ENCODE measurements at places on chromosomes 5 and 9.

DNA sequence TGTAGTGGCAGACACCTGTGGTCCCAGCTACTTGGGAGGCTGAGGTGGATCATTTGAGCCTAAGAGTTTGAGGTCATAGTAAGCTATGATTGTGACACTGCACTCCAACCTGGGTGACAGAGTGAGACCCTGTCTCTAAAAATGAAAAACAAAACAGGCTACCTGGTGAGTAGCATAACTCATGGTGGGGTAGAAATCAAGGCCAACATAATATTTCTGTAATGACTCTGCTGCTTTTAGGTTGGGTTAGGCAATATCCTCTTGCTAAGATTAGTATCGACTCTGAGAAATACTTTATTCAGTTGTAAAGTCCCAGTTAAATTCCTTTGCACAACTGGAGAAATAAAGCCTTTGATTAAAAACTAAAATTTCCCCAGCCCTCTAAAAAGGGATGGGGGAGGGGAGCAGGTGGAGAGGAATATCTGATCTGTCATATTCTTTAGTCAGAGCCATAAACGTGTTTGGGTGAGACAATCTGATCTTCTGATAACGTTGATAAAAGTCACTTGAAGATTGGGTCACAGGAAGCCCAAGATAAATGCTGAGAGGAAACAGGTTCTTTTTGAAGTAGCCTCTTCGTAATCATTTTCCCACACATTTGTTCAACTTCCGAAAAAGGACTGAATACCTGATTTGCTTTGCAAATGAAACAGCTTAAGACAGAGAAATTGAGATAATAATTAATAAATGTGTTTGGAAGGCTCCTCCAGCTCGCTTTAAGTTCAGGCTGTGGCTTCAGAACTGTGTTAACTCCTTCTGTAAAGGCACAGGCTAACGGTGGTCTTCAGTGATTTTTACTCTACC, 14.9 kb downstream of the IL4 start:
- peak; percentile 29 for DNase-seq

- DNase-seq: no peak
Measured at GRCh38 chr5:162939991-162940390, 497.4 kb upstream of the CCNG1 start.

DNA sequence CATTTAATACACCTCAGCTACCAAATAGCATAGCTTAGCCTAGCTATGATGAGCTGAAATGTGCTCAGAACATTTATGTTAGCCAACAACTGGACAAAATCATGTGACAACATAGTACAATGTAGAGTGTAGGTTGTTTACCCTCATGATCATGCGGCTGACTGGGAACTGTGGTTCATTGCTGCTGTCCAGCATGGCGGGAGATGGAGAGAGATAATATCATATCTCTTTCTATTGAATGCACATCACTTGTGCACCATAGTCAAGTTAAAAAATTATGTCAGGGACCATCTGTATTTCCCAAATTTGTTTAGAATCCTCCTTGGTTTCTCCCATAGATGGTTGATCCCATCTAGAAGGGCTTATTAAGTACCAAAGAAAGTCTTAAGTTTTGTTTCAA, 151.1 kb upstream of the ELL2 start:
- no peak for DNase-seq

- no peak for DNase-seq
Measured at GRCh38 chr5:106443746-106444145, 1227.0 kb downstream of the EFNA5 start.

DNA sequence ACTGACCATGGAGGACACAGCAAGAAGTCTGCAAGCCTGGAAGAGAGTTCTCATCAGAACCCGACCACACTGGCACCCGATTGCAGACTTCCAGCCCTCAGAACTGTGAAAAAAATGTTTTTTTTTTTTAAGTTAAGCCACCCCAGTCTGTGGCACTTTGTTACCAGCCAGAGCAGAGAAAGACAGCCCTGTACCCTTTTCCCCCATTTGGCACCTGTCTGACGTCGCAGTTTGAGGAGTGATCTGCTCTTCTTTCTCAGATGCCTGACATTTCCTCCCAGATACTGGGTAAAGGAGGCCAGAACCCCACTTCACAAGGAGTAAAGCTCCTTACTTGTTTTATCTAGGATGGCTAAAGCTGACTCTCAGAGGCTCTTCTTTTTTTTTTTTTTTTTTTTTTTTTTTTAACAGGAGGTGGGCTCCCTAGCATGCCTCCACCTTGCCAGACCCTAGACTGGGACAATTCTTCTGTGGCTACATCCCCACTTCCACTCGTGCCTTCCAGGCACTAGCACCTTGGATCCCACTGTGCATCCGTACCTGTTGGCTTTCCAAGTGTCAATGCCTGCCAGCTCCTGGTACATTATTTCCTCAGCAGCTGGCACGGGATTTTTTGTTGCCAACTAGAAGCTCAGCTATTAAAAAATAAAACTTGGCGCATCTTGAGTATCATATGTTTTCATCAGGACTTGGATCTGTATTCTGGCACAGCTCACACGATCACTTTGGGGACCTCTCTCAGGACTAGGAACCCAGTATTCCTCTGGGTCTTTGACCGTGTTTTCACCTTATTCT, 14.4 kb downstream of the CAMK4 start:
- no peak for DNase-seq

DNA sequence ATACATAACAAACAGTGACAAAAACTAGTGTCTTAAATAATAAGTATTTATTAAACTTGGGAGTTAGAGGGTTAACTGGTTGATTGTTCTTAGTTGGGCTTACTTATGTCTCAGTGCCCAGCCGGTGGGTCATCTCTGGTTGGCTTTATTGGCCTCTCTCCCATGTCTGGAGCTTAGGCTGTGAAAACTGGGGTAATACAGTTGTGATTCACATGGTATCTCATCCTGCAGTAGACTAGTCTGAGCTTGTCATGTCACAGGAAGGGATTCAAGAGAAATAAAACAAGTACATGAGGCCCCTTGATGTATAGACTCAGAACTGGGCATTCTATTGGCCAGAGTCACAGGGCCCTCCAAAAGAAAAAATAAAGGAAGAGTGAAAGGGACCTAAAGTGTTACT, 466.4 kb upstream of the SMC2 start:
- DNase-seq: no peak

DNA sequence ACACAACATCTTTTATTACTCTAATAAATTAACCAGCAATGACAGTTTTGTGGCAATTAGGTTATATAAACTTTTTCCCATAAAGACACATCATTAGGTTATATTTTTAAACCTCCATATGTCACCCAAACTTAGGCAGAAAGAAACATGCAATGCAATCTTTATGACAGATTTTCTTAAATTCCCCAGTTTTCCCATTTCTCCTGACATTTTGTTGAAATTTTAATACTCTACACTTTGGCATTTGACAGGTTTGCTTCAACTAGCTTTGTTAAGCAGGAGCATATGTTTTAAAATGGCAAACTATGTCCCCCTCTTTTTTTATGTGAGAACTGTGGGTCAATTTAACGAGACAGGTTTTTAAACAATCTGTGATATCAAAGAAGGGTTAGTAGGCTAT, 155.5 kb downstream of the GABRB2 start:
- no peak for DNase-seq

GRCh38 chr5:50969151-50970031, 303.0 kb downstream of the PARP8 start:
- DNase-seq: no peak

DNA sequence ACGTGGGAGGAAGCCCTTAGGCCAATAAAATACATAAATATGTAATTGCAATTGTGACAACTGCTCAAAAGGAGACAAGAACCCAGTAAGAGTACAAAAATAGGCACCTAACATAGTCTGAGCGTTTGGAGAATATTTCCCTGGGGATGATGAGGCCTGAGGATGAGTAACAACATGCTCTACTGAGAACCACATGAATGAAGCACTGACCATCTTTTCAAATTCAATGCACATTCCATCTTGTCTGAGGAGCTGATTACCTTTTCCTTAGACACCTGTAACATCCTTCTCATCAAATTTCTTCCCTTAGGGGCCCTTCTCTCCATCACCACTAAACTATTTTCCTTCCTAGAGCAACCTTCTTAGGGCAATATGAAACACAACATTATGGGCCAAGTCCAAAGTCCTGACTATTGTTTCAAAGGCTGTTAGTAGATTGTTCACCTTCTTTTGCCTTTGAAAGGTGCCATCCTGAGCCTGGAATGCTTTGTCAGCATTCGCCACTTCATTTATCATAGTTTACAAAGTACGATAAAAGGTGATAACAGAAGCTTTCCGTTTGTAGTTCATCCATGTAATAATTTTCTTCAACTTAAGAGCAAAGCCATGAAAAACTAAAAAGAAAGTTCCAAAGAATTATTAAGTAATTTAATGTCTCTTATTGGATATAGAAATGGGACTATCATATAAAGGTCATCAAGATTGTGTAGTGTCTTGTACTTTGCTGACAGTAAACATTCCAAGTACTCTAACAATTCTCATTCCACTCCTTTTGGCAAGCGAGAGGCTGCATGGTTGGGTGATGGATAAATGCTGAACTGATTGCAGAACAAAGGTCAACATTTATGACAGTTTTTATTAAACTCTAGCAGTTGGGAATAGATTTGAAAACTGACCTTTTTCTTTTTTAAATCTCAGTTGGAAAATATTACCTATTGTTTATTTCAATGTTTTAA, 471.3 kb downstream of the PDE4D start:
- DNase-seq: no peak

DNA sequence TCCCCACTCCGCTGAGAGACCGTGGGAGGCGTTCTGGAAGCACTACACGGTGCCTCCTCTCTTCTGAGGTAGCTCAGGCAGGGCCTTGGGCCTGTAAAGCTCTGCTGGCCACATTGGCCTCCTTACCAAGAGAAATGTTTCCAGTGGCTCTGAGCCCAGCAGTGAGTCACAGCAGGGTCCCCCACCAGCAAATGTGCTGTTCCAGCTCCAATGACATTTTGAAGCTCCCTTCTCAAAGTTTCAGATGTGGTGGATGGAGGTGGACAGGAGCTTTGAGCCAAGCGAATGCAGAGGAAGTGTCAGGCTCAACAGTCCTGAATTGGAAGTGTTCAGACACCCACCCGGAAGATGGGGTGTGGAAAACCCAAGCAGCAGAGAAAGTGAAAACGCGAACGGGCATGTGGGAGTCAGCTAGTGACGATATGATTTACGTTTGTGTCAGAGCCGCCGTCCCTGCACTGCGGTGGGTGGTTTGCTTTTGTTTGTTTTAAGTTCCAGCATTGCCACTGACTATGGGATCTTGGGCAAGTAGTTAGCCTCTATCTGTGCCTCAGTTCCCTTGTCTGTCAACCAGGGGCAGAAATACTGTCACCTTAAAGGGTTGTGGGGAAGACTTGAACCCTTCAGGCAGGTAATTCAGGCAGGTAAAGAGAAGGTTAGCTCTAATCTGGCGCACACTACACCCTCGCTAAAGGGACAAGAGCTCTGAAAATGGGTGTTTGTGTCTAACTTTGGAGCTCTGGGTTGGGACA, 38.2 kb downstream of the C5orf15 start:
- peak; percentile 62 for DNase-seq

- DNase-seq: no peak
Measured at GRCh38 chr5:150672237-150672883, 11.3 kb downstream of the MYOZ3 start.

DNA sequence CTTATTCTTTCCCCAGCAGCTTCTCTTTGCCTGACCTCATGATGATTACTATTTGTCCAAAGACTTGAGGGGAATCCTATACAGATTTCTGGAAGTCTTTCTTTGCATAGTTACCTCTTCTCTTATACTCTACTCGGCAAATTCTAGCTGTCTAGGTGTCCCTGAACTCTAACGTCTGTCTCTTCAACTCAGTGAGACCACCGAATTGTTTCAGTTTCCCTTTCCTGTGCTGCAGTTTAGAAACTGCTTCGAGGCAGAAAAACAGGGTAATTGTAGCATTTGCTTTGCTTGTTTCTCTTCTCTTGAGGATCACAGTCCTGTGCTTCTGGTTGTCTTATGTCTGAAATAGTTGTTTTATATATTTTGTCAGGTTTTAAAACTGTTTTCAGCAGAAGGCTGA, 14.8 kb downstream of the LVRN start:
- no peak for DNase-seq

DNA sequence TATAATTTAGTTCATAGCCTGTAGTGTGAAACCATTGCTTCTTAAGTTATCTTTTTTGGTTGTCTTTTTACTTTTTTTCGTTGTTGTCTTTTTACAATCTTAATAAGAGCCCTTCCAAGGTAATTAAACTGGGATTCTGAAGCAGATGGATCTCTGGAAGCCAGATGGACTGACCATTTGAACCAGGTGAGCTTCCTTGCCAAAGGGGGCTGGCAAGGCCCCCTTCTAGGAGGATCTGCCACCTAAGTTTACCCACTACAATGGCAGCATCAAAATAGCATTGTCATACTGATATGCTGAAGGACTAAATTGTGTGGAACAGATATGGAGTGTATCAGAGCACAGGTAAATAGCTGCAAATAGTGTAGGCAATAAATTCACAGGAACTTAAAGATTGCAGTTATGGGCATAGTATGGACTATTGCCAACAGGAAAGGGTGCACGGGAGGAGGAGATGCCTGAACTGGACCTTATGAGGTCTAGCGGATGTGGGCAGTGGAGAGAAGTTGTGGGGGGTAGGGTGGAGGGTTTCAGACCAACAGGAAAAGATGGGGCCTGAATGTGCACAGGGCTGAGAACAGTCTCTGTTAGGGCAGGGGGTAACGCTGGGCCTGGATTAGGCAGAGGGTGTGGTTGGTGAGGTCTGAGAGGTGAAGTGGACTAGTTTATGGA, 61.5 kb upstream of the CTXN3 start:
- no peak for DNase-seq

GRCh38 chr5:139588962-139589361, 27.8 kb downstream of the UBE2D2 start:
- no peak for DNase-seq

DNA sequence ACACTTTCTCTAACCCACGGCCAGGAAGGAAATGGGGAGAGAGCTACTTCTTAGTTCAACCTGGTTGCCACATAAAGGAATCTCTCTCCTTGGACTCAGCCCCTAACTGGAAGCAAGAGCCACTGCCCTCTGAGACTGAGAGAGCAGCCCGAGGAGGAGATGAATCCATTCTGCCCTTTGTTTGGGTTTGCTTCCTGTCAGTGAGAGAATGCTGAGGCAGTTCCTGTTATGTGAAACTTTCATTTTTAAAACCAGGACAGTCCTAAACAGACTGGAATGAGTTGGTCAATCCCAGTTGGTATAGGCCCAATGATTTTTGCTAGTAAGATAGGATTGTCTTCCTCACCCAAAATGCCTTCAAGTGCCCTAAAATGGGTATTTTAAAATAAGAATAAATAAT, 205.1 kb downstream of the NTRK2 start:
- no peak for DNase-seq

DNA sequence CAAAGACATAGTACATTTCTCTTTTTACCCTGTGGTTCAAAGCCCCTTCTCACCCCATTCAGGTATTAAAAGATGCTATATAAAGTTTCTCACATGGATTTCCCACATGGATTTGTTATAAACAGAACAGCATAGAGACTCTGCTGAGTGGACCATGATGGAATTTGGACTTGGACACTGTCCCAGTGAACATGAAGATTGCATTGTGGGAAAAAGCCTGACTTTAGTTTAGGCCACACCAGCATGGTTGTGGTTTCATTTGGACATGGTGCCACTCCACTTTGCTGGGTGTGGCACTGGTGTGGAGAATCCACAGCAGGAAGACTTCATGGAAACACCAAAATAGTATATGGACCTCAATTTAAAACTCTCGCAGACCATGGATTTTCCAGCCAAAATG, 124.6 kb downstream of the ARHGAP26 start:
- no peak for DNase-seq

- no peak for DNase-seq
Measured at GRCh38 chr5:68170826-68171558, 44.6 kb upstream of the PIK3R1 start.

All from stimulated activated CD4-positive, alpha-beta T cell treated with anti-CD3 and anti-CD28 coated beads, Interleukin-4, amount 100 ng/mL, for 4 hours (primary cell).